H4 (cell line): ENCODE measurements at places on chromosomes 1 and 21. TPM values are rescaled to one million over a fixed set of nuclear protein-coding genes. Genes with fewer than 3 reads are reported as not detected.

GRCh38 chr1:87335175-87335884 lies 6.7 kb downstream of the LMO4 start:
- no peak for DNase-seq

DNA sequence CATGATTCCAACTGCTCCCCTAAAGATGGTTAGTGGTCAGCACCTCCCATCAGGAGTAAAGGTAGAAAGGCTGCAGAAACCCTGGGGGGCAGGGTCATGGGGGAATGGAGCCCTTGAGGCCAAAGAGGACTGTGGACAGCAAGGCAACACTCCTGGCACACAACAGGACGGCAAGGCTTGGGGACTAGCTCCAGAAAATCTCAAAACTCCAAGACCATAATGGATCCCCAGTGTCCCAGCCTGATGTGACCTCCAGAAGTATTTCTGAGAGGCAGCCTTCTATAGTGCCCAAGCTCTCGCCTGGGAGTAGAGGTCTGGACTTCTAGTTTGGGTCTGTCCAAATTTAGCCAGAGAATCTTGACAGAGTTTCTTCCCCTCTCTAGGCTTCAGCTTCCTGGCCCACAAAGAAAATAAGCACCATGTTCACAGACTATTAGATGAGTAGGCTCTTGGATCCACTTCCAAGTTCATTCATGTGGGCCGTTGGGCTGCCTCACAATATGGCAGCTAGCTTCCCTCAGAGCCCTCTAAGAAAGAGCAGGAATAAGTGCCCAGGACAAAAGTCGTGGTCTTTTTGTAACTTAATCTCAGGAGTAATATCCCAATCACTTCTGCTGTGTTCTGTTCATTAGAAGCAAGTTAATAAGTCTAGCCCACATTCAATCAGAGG lies 6.9 kb downstream of the CD2 start:
- DNase-seq: no peak

DNA sequence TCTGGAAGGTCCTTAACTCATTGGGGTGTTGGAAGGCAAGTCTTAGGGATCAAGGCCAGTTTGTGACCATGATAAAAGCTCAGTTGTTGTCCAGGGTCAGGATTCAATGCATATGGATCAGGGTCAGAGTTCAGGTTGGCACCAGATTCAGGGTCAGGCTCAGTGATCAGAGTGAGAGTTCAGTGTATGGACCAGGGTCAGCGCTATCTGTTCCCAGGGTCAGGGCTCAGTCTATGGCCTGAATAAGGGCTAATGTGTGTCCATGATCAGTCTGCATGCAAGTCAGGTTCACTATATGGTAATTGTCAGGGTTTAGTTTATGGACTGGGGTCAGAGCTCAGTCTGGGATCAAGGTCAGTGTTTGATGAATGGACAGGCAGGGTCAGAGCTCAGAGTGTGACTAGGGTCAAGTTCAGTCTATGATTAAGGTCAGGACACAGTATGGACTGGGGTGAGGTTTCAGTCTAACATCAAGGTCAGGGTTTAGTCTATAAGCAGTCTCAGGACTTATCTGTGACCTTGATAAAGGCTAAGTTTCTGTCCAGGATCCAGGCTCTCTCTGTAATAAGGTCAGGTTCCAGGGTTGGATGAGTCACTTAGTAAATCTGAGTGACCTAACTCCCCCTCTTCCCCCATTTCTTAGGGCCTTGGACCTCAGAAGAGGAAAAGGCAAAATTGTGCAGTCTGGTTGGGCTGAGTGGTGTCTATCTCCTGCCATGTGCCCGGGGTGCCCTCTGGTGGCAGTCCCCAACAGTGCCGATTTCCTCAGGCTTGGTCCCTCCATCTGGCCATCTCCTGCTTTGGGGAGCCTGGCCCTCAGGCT lies 23.8 kb downstream of the KNCN start:
- peak; percentile 77 for DNase-seq

GRCh38 chr1:18635891-18636595 lies 5.4 kb downstream of the PAX7 start:
- DNase-seq: no peak

DNA sequence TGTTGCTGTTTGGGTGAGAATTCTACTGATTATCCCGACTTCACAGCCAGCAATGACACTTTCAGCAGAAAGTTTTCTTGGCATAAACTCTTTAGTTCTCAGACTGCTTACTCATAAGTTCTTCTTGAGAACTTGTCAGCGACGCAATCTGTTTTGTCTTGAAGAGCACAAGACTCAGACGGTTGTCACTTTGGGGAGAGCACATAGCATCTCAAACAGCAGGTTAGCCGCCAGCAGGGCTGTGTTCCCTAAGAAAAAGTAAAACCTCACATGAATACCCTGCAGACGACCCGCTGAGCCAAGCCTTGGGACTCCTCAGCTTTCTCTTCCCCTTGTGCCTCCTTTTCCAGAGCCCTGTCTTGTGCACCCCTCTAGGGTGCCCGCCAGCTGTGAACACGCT lies 11.4 kb downstream of the AGMAT start:
- DNase-seq: no peak

- no peak for DNase-seq
These were observed 23.3 kb downstream of the TOMM20 start for GRCh38 chr1:235105051-235106043.

DNA sequence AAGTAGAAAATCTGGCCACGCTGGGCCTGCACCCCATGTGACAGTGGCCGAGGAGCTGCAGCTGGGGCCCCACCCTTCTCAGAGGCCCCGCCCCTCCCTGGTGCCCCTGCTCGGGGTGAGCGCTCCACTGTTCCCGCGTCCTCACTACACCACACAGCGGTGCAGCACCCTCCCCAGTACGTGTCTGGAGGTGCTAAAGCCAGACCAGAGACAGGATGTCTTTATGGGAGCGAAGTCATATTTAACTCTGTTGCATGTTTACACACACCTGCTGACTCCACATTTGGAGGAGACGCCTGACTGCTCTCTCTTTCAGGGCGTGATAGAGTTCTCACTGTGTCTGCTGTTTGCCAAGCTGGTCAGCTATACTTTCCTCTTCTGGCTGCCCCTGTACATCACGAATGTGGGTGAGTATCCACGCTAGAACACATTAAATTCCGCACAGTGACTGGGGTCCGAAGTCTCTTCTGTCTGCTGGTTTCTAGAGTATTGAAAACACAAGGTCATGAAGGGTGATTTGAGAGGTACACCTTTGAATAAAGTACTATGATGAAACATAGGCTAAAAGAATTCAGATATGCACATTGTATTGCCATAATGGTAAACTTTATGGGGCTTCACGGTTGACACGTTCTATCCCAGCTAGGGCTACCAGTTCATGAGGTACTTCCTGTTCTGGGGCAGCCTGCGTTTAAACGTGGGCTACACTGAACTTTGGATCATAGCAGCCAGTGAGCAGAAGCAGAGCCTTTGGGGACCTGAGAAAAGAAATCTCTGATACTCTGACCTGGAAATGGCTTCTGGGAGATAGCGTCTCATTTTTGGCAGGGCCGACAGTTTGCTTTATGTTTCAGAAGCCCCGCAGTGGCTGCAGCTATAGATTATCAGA lies 48.4 kb downstream of the SLC37A1 start:
- DNase-seq: no peak

GRCh38 chr1:94296018-94296417 lies 58.6 kb upstream of the ARHGAP29 start:
- no peak for DNase-seq

DNA sequence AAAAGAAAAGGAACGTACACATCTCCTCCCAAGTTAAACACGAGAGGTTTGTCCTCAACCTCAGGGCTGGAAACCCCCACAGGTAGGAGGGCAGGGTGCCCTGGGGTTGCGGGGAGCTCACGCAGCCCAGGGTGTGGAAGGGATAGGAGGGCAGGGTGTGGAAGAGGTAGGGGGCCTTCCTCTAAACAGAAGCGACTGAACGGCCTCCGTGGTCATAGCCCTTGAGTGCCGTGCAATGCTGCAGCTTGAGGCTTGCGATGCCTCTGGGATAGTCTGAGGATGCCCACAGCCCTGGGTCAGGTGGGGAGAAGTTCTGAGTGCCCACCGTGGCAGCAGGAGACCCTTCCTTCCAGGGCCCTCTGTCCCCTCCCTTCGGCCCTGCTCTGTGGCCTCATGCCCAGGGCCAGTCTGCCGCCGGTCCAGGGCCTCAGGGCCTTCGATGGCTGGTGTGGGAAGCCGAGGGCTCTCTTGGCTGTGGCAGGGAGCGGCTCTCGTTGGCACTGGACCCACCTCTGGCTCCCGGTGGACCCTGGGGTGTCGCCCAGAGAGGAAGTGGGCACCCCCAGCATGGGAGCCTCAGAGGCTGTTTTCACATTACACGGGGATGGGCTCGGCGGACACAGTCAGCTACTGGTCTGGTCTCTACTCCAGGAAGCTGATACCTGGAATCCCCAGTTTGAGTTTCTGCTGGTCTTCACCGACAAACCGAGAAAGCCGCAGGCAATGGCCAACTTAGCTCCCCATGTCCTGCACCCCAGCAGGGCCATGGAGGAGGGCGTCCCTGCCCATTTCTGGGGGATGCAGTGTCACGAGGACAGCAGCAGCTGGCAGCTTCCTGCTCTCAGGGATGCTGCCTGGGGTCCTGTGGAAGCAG lies 6.4 kb upstream of the CDK11B start:
- no peak for DNase-seq

The ETV3L gene
- total RNA-seq: not detected in 2 replicates

The MARK1 gene
- 3.8 and 4.0 TPM in 2 replicates for total RNA-seq

The HSD3B2 gene
- not detected in 2 replicates for total RNA-seq

The MAN1C1 gene
- 0.95 TPM in 1 of 2 replicates, not detected in the other for total RNA-seq
